Kasumi-1 (cell line): ENCODE measurements at places on chromosomes 11 and 22.

DNA sequence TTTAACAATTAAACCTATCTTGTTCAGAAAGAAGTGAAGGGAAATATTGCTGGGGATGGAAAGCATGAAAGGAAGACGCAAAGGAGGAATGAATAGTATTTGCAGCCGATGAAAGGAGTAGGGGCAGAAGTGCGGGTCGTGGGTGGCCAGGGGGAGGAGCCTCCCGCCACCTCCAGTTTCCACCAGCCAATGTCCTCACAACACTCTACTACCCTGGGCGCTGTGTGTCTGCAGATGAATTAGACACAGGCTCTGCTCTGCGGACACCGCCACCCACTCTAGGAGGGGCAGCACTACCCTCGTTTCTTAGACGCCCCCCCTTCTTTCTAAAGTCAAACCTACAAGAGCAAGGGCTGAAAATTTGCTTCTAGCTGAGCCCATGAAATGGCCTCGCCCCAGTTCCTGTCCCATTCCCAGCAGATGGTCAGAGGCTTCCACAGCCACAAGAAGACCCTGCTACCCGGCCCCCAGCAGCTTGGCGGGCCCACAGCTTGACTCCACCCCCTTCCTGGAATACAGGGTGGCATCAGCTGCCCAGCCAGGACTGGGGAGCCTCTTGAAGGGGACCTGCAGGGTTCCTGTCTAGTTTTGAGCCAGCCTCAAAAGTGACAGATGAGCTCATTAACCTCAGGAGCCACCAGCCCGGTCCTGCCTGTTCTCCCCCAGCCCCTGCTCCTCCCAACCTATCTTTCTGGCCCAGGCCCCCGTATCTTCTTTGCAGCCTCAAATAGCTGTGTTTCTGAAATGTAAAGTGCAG, 268.1 kb downstream of the BUD13 start:
- no peak for DNase-seq

DNA sequence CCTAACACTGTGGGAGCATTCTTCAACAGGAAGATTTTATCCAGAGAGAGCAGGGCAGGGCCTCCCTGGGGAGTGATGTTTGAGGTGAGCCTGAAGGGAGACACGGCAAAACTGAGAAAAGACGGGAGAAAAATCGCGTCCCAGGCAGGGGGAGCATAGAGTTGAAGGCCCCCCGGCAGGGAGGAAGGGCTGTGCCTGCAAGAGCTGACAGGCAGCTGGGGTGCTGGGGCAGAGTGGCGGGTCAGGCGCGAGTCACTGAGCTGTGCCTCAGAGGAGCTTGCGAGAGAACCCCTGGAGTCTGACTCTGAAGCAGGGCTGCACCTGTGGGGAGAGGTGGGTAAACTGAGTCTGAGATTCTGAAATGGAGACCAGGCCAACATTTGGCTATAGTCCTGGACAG, 14.8 kb downstream of the PKNOX2 start:
- no peak for DNase-seq

DNA sequence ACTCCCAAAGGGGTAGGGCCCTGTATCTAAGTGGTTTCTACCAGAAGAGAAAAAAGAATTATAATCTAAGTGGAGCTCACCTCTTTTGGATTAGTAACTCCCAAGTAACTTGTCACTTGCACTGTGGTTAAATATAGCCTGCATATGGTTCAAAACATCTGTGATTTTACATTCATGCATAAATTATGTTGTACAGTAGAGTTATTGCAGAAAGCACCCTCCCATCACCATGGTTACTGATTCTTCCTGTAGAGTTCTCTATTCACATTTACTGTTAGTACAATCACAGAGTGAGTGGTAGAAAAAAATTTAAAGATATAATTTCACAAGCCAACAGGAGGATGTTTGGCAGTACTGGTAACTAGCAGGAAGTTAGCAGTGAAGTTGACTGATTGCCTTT, 80.4 kb downstream of the LRRC4C start:
- no peak for DNase-seq

DNA sequence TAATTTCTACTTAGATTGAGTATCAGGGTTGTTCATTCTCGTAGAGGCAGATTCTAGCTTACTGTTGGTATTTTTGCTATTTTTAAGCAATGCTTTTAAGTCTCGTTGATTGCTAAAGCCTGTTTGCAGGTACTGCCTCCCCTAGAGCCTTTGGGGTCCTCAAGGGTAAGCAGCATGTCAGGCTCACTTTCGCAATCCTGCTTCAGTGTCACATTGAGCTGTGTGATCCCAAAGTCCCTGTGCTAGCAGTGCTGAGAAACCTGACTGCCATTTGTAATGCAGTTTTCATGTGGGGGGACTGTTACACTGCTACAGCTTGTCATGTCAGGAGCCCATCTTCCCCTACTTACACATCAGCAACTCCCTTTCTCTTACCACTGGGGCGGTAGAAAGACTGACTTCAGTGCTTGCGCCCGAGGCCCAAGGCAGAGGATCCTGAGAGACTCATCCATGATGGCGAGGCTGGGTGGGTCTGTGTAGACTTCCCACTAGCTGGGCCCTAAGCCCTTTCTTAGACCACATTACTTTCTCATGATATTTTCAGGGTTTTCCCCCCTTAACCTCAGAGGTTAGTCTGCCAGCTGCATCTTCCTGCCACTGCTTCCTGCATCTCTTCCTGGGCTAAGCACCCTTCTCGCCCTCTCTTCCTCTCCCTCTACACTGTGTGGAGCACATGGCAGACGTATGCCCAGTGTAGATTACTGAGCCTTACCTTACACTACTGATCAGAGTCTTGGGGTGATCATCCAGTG, 40.8 kb upstream of the ST14 start:
- DNase-seq = peak; percentile 89

GRCh38 chr11:12756867-12757266, 82.6 kb downstream of the TEAD1 start:
- DNase-seq = no peak

DNA sequence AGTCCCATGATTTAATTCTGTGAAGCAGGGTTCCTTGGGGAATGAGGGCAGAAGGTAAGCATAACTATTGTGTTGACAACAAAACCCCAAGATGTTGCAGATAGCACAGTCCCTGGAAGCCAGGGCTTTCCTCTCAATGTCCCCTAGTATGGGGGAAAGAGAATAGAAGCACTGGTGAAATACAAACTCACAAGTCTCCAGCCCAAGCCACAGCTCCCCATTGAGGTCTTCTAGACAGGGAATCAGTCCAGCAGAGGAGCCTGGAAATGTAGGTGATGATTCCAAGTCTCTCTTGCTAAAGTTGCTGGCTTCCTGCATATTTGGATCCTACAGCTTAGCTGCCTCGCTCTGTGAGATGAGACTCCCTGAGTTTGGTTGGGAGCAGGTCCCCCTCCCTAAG, 31.7 kb upstream of the DRD2 start:
- DNase-seq = no peak

DNA sequence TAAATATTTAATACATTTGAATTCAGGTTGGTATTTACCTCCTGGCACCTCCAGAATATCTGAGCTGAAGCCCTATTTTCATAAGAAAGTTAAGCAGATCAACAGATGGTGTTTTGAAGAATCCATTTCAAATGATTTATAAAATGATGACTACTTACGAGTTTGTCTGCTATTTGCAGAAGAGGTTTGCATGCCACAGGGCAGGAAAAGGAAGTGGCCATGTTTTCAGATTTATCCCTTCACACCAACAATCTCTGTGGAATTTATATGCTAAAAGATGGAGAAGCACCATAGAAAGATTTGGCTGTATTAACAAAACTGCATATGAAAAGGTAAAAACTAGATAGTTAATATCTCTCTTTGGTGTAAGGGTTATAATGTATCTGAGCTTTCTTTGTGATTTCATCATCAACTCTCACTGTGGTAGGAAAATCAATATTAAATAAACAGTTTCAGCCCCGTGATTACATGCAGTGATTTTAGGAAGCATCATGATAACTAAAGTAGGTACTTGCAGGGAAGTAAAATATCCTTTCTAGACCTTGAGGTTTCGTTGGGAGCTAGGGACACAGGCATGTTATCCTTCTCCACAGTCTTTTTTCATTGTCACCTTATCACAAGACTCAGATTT, 2.6 kb downstream of the BMAL1 start:
- DNase-seq = no peak

DNA sequence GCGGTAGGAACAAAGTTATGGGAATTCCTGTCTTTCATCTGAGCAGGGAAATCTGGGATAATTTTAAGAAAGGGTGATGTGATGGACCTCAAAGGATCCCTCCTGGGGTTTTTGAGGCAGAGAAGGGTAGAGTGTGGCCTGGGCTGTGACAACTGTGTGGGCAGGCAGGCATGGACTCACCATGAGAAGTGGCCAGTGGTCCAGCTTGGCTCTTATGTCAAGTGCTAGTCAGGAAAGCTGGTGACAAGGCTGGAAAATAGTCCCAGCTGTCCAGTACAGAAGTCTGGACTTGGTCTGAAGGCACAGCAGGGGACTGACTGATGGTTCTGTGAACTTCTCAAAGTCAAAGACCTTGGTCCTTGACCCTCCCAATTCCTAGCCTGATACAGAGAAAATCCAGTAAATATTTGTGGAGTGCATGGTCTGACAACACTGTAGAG, 1.7 kb downstream of the PPFIBP2 start:
- no peak for DNase-seq

DNA sequence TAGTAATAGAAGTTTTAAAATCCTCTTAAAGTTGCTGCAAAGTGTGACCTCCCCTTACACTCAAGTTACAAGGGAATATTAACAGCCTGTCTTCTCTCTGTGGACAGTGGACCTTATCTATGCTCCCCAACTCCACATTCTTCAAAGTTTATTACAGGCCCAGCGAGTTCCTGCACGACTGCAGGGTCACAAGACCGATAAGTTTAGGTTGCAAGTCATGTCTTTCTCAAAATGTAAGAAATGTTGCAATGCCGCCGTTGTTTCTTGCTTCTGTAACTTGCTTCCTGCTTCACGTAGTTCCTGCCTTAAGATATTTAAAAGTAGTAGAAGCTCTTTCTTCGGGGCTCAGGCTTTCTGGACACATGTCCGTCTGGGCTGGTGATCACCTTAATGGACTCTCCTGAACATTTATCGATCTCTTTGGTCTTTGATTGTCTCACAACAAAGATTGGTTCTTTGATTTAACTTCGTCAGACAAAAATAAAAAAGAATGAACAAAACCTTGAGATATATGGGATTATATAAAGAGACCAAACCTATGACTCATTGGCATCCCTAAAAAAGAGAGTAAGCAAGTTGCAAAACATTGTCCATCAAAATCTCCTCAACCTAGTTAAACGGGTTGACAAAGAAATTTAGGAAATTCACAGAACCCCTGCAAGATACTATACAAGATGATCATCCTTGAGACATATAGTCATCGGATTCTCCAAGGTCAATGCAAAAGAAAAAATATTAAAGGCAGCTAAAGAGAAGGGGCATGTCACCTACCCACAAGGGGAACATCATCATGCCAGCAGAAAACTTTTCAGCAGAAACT, 45.4 kb upstream of the GLYAT start:
- DNase-seq = no peak

- no peak for DNase-seq
Observed at GRCh38 chr11:131371791-131372104, 1.3 kb downstream of the NTM start.

- no peak for DNase-seq
Observed at GRCh38 chr11:131977231-131977630, 606.8 kb downstream of the NTM start.

GRCh38 chr11:12694183-12694531, 19.9 kb downstream of the TEAD1 start:
- DNase-seq = peak; percentile 33

GRCh38 chr11:85749287-85749834, 61.6 kb downstream of the SYTL2 start:
- peak; percentile 5 for DNase-seq

- DNase-seq = no peak
Observed at GRCh38 chr11:10490032-10490397, 35.0 kb downstream of the AMPD3 start.

DNA sequence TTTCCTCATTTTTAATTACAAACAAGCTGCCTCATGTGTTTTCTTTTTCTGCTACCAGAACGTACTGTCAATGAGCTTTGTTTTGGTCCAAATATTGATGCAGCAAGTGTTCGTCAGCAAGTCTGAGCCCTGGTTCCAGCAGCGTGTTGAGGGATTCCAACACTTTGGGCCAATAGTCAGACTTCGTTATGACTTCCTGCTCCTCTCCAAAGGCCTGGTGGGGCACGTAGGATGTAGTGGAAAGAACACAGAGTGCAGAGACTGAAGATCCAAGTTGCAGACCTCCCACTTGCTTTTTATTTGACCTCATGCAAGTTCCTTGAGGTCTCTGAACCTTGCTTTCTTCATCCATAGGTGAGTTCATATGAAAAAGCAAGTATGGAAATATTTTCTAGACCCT, 138.2 kb downstream of the BBOX1 start:
- no peak for DNase-seq

DNA sequence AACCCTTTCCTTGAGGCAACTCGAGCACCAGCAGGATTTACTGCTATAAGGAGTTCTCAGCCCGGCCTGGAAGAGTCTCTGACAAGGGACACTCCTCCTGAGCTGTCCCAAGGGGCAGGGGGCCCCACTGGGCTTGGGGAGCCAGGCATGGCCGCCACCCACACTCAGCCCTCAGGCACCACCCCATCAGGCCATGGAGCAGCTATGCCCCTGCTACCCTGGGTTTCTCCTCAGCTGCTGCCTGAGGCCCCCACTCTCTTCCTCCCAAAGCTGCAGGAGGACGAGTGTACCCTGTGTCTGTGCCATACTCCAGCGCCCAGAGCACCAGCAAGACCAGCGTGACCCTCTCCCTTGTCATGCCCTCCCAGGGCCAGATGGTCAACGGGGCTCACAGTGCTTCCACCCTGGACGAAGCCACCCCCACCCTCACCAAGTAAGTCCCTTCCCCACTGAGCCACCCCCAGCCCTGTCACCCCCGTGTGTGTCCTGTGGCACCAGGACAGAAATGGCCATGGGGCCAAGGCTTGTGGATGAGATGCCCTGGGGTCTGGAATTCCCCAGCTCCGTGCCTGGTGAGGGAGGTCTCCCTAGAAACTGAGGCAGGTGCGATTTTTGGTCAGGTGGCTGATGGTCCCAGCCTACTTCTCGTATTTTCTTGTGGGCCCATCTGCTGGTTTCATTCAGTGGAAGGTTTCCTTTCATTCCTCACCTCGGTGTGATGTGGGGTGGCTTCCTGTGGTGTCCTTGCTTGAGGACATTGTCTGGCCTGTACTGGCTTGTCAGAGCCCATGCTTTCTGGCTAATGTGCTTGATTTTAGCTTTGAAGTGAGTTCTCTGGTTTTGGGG, 28.4 kb downstream of the TAB1 start:
- no peak for DNase-seq

GRCh38 chr11:4606231-4607015, 1.6 kb downstream of the TRIM68 start:
- no peak for DNase-seq

- DNase-seq = no peak
Observed at GRCh38 chr11:3161720-3162409, 3.2 kb downstream of the OSBPL5 start.

DNA sequence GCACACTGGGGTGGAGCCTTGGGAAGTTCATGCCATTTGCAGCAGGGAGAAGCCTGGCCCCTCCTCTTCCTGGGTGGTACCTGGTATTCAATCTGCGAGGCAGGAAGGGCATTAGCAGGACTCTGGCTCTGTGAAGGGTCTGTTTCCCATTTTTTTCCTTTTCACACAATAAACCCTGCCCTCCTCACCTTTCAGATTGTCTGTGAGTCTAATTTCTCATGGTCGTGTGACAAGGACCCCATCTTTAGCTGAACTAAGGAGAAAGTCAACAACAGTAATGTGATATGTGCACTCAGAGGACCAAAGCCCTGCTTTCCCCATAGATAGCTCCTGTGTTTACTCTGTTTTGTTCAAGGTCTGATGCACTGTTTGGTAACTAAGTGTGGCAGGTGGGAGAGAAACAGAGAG, 26.6 kb upstream of the CASP4 start:
- no peak for DNase-seq

GRCh38 chr22:39956932-39957664, 3.1 kb upstream of the TMA7B start:
- peak; percentile 40 for DNase-seq
